ENCODE measurements at places on chromosomes 7 and 10.

GRCh38 chr10:29266641-29267040, 22.2 kb upstream of the LYZL1 start:
- DNase-seq = no peak

- DNase-seq = no peak
Measured at GRCh38 chr10:129544205-129545202, 77.5 kb downstream of the MGMT start.

GRCh38 chr7:100897772-100898454, 2.2 kb upstream of the ACHE start:
- no peak for DNase-seq

DNA sequence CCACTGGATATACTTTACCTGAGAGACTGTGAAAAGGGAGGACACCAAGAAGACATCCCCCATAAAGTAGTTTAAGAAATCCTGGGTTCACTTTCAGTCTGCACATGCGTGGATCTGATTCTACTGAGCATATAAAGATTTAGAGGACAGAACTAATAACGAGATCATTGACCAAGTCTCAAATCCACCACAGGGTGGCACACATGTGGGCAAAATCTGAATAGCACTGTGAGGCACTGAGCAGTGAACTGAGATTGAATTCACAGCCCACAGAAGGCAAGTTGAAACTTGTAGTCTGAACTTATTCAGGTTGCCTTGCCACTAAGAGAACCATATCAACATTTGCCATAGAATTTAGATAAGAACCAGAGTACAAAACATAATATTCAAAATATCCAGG, 818.6 kb downstream of the GRID1 start:
- DNase-seq = no peak
